ENCODE measurements at places on chromosomes 6 and 20. TPM values are rescaled to one million over a fixed set of nuclear protein-coding genes. Genes with fewer than 3 reads are reported as not detected.

The FAM184A gene
- 0.18 TPM for total RNA-seq

The EFCAB8 gene
- 0.27 TPM for total RNA-seq

The OR12D2 gene
- not detected for total RNA-seq

The TBX18 gene
- 29.8 TPM for total RNA-seq

The GPANK1 gene
- 11.6 TPM for total RNA-seq
